SK-N-SH (cell line): ENCODE measurements at places on chromosomes 1 and 21. TPM values are rescaled to one million over a fixed set of nuclear protein-coding genes. Genes with fewer than 3 reads are reported as not detected.

The TADA1 gene
- 9.3 and 13.6 TPM in 2 replicates for polyA plus RNA-seq

The FOXD3 gene
- polyA plus RNA-seq: not detected in 2 replicates

DNA sequence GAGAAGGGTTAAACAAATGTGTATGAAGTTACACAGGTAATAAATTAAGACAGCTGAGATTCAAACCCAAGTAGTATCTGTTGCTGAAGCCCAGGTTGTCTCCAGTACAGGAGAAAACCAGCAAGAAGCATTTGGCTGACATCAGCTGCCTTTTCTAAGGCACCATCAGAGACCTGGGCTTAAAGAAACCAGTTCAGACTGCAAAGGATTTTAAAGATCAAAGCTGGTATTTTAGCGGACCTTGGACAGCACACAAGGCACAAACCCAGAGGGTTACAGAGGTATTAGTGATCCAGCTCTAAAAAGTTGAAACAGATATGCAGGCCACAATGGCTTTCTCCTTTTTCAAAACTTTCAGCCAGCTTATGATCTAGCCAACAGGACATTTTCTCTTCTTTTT, 23.4 kb downstream of the BEND5 start:
- DNase-seq: no peak

- peak; percentile 10 for DNase-seq
Measured at GRCh38 chr1:10628685-10629084, 153.9 kb downstream of the PEX14 start.

The RASAL2 gene
- 6.9 and 10.0 TPM in 2 replicates for polyA plus RNA-seq

The XCL2 gene
- not detected in 2 replicates for polyA plus RNA-seq

- no peak for DNase-seq
Measured at GRCh38 chr21:45882645-45883044, 98.9 kb upstream of the COL6A1 start.

The COL9A2 gene
- 0.63 and 0.94 TPM in 2 replicates for polyA plus RNA-seq

The FCGR2B gene
- 0.05 TPM in 1 of 2 replicates, not detected in the other for polyA plus RNA-seq

The TLR5 gene
- polyA plus RNA-seq: 0.02 TPM in 1 of 2 replicates, not detected in the other

- DNase-seq: no peak
Measured at GRCh38 chr1:175633801-175634200, 109.6 kb downstream of the TNR start.

- DNase-seq: peak; percentile 95
Measured at GRCh38 chr1:145957443-145958319, at the start of gene LIX1L. Gene LIX1L (minus strand): TSS chr1:145958017. CDS start chr1:145957927, 90 bp downstream.

DNA sequence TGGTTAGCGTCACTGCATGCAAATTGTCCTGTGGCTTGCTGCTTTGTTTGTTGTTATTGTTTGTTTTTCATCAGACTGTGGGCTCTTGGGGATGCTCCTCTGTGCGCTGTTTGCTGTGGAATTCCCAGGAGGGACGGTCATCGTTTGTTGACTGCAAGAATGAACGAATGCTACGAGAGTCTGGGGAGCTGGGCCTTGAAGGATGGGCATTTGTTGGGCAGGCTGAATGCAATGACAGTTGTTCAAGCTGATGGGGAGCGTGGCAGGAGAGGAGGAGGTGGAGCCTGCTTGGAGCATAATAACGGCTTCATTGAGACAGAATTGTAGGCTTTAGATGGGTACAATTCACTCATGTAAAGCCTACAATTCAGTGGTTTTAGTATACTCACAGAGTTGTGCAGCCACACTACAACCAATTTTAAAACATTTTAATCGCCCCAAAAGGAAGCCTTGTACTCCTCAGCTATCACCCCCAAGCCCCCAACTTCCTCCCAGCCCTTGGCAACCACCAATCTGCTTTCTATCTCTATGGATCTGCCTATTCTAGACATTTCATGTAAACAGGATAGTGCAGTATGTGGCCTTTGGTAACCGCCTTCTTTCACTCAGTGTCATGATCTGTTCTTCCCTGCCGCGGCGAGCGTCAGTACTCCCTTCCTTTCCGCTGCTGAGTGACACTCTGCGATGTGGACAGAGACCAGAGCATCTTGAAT, 190.2 kb downstream of the CAMTA1 start:
- no peak for DNase-seq

GRCh38 chr21:45366931-45367401, 38.0 kb upstream of the COL18A1 start:
- DNase-seq: peak; percentile 79

The FAM89A gene
- 2.7 and 3.9 TPM in 2 replicates for polyA plus RNA-seq

The TNFRSF8 gene
- polyA plus RNA-seq: 0.07 TPM in 1 of 2 replicates, not detected in the other

- no peak for DNase-seq
Measured at GRCh38 chr21:32138658-32139057, 140.2 kb downstream of the MIS18A start.

DNA sequence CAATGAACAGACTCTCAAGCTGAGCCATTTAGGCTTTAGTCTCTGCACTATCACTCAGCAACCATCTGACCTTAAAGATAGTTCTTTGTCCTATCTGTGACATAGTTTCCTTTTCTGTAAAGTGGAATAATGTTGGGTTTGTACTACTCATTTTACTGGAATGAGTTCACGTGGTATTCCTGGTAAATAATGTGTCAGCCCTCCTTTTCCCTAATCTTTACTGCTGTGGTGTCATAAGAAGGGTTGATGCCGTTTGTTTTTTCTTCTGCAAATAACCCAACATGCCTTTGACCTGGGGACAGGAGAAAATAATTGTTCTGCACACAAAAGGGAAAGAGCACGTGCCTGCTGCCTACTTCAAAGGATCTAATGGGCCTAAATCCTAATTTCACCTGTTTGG, 297.8 kb downstream of the BRINP3 start:
- DNase-seq: no peak
